ENCODE measurements at places on chromosomes 3 and 15.

GRCh38 chr3:8619548-8619947 is 25.1 kb downstream of the SSUH2 start:
- DNase-seq = no peak

DNA sequence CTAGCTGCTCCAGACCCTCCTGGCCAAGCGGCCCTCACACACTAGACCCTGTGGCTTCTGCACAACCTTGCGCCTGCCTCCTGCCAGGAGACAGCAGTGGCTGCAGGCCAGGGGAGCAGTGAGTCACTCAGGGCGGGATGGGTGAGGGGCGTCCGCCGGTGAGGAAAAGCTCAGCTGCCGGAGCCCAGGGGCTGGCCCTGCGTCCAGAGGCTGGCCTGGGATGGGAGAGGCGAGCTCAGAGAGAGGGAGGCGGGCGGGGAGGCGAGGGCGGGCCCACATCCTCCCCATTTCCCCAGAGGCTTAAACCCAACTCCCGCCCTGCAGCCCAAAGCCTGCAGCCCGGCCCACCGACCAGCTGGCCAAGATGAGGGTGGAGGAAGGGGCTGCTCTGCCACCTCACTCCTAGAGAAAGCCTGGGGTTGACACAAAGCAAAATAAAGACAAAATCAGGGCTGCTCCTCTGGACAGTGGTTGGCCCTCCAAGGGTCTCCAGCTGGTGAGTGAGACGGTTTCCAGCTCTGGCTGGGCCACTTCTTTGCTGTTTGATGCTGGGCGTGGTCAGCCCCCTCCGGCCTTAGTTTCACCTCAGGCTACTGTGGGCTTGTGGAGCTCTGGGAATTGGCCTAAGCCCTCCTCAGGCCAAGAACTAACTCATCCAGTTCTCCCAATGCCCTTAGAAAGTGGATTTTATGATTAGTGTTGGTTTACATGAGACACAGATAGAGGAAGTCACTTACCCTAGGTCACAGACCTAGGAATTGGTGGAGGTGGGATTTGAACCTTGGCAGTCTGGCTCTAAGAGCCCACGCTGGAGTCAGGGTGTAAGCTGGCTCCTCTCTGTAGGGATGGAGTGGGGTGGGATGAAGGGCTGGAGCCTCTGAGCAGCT is 50.6 kb downstream of the IQSEC1 start:
- DNase-seq = no peak

- peak; percentile 30 for DNase-seq
Measured at GRCh38 chr3:56753206-56753820, 48.4 kb downstream of the ARHGEF3 start.

DNA sequence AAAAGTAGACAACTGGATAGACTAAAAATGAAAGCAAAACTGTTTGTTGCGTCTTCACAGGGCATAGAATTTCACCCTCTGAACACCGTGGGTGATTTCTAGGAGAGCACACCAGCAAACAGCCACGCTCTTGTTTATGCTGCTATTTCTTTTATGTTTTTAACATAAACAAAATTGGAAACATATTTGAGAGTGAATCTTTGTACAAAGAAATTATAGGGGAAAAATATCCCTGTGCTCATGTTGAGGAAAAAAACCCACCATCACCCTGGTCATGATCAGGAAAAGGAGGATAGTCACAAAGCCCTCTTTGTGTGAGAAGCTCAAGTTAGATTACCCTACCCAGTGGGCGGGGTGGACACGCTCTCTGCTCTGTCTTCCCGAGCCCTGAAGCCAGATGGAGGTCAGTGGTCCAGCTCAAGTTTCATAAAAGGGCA is 313.3 kb downstream of the SATB1 start:
- DNase-seq = no peak

GRCh38 chr15:74174219-74174957 is 878 bp downstream of the ISLR start:
- no peak for DNase-seq

DNA sequence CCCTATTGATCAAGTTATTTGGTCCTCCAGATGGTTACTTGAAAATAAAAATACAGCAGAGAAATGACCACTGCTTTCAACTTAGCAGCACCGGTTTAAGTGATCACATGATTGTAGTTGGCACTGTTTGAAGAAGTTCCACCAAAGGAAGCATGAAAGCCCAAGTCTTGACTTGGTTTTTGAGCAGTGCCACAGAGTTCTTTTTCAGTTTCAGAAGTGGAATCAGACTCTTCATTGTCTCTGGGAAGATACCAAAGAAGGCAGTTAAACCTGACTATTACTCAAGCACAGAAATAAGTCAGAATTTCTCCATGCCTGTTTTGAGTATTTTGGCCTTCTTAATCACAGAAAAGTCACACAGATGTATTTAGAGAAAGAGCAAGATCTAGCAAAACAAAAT is 66.7 kb downstream of the BBX start:
- DNase-seq = no peak

Measured in CD4-positive, alpha-beta T cell treated with Interleukin-6 at 100 ng/mL for 8 hours (primary cell).